ENCODE measurements at places on chromosomes 3 and 15.

GRCh38 chr3:16352428-16352827 lies 87.4 kb downstream of the OXNAD1 start:
- no peak for DNase-seq

DNA sequence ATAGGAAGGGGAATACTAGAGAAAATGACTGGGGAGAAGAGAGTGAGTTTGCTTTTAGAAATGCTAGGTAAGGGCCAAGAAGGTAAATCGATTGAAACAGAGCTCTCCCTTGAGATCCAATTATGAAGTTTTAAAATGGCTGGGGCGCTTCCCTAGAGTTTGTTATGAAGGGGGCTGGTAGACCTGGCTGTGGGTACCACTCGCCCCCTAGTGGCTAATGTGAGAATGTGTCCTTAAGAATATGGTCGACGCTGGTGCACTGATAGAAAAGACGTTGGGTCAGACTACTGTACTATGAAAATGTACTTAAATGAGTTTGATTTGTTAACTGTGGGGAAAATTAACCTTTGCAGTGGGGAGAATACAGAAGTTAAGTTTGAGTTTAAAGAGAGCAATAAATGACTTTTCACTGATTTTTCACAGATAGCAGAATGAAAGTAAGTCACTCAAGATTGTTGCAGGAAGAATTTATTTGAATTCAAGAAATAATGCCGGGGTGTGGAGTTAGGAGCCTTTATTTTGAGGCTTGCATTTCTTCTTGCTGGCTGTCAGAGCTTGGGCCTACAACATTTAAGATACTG lies 9.2 kb downstream of the TMPRSS7 start:
- peak; percentile 4 for DNase-seq

DNA sequence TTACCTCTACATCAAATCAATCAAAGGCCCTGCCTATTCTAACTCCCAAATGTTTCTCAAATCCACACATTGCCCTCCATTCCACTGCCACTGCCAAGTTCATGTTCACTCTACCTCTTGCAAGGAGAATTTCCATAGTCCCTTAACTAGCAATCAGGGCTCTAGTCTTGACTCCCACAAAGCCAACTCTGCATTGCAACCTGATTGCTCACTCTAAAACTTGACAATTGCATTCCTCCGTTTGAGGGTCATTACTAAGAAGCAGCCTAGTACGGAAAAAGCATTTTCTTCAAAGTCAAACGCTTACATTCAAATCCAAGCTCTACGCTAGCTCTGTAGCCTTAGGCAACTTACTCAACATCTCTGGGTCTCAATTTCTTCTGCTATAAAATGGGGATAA lies 1.2 kb downstream of the CPA3 start:
- DNase-seq, result no peak

DNA sequence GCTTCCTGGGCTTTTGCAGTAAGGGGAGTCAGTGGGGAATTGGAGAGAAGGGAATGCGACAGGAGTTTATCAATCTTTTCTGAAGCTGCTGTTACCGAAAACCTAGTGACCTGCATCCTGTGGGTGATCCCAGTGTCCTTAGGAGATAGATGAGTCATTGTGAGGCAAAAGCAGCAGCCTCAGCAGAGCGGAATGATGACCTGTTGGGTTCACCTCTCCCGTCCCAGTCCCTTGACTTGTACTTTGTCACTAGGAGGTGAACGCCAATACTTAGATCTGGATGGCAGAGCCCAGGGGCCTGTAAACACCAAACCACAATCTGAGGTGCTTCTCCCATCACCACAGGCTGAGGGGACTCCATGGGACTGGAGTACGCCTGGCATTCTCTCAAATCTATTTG lies 17.9 kb downstream of the CDAN1 start:
- no peak for DNase-seq

DNA sequence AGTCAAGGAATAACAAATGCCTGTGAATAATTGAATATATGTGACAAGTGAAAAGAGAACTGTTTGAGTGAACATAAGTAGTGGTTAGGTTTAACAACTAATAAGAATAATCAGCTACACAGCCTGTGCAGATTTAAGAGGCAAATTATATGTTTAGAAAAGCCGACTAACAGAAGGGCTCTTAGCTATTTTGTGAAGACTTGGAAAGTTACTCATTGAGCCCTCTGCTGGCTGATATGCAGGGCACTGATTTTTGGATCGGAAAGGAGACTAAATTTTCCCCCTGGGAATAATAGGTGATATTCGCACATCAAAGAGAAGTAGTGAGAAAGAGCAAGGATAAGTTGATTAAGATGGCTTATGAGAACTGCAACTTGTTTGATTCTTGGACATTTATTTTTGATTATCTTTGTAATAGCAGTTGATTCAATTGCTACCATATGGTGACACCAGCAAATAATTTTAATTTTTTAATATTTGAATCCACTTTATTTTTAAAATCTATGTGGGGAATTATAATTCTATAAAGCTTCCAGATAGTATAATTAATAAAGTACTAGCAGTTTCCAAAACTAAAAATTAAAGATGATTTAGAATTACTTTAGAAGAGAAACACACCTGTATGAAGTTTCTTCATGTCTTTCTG lies 156.2 kb downstream of the NLGN1 start:
- no peak for DNase-seq

- no peak for DNase-seq
These were observed 52.8 kb downstream of the CLASP2 start for GRCh38 chr3:33665294-33665693.
